Substantia nigra (tissue), 51 donors: ENCODE measurements at places on chromosomes 7 and 10.

GRCh38 chr10:98285416-98285815 lies 17.4 kb upstream of the LOXL4 start:
- no peak for DNase-seq

DNA sequence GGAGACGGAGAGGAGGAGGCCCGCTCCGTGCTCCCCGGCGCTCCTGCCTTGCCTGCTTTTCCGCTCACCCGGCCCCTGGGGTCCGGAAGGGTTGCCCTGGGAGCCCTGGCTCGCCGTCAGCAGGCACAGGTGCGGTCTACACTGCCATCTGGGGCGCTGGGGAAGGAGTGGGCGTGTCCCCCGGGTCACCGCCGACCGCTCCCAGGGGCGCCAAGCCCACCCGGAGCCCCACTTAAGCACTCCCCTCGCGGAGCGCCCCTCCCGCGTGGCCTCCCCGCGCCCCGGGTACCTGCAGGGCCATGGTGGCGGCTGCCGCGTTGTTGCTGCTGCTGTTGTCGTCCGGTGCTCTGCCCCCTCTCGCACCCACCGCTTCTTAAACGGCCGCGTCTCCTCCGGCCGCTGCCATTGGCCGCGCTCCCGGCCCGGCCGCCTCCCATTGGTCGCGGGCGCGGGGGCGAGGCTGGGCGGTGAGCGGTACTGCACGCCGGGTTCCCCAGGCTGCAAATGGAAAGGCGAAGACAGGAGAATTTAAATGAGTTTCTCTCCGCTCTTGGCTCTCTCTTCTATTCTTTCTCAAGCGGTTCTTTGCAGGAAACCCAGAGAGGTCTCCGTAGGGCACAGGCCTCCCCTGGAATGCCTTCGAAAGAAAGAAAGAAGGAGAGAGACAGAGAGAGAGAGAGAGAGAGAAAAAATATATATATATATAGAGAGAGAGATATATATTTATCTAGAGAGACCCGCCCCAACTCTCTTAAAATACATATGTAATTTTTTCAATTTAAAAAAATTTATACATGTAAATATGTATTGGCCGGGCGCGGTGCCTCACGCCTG lies at the start of gene ACBD7:
ACBD7 (minus strand) TSS at position 349 of the 834 bp plus-strand sequence; CDS start at position 301, 48 bp downstream.
- peak; percentile 55 for DNase-seq

DNA sequence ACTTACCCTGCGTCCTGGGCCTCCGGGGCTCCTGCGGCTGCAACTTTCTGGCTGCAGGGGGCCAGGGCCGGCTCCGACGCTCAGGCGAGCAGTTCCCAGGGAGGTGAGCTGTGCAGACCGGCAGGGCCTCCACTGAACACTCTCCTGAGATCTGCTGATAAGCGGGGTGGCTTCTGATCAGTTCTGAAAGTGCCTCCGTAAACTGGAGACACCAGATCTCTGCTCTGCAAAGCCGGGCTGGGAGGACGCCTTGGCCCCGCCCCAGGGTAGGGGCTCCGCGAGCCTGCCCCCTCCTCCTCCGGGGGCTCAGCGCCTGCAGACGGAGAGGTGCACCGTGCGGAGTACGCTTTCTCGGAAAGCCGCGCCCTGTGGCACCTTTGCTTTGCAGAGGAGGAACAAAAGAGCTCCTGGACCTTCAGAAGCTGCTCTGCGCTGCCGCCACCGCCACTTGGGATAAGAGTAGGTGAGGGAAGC lies 141.3 kb upstream of the VKORC1L1 start:
- no peak for DNase-seq

DNA sequence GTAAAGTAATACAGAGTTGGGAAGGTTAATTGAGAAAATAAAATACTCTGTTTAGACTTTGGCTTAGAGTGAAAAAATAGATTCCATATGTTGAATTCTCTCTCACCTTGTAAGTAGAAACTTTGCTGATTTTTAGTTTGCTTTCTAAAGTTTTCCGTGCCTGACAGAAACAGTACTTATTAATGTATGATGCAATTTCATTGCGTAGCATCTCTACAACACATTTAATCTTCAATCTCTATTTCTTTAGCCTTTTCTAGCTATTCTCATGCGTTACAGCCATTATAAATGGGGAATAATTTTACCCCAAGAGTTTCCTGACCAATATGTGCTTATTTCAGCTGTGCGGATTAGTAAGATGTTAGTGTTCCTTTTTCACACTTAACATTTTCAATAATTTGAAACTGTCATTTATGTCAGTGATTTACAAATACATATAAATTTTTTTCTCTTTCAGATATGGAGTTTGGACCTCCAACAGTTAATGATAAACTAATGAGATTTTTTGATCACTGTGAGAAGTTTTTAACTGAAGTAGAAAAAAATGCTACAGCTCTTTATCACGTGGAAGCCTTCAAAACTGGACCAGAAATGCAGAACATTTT lies 3.3 kb downstream of the MINPP1 start:
- DNase-seq: no peak

DNA sequence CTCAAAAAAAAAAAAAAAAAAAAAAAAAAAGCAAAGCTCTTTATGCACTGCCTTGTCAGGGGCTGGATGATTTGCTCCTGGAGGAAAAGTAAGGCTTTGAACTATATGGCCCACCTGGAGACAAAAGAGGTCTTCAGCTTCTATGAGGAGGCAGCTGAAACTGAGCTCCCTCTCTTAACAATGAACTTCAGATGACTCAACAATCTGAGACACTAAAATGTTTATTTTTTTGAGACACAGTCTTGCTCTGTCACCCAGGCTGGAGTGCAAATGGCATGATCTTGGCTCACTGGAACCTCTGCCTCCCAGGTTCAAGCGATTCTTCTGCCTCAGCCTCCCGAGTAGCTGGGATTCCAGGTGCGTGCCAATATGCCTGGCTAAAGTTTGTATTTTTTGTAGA lies 36.7 kb downstream of the RAB19 start:
- DNase-seq: no peak

GRCh38 chr7:99080679-99081078 lies 63.2 kb downstream of the SMURF1 start:
- no peak for DNase-seq

- no peak for DNase-seq
Observed at GRCh38 chr10:89421018-89421476, 6.7 kb downstream of the IFIT5 start.

GRCh38 chr7:94212160-94212559 lies 182.5 kb upstream of the COL1A2 start:
- no peak for DNase-seq

GRCh38 chr10:29895456-29895855 lies 163.9 kb downstream of the JCAD start:
- DNase-seq: no peak

DNA sequence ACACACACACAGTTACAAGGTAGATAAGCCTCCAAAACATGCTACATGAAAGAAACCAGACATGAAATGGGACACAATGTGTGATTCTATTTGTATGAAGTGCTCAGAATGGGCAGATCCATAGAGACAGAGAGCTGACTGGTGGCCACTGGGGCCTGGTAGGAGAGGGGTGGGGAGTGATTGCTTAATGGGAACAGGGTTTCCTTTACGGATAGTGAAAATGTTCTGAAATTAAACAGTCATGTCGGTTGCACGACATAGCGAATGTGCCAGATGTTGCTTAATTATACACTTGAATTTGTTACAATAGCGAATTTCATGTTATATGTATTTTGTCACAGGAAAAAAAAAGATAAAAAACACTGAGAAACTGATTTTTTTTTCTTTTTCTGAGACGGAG lies 122.3 kb downstream of the SPDYE5 start:
- no peak for DNase-seq

GRCh38 chr10:35506741-35507140 lies 98.4 kb upstream of the GJD4 start:
- no peak for DNase-seq

GRCh38 chr7:112665709-112666108 lies 124.5 kb downstream of the TMEM168 start:
- no peak for DNase-seq

- DNase-seq: no peak
Observed at GRCh38 chr10:62456611-62457101, 82.5 kb downstream of the ZNF365 start.

DNA sequence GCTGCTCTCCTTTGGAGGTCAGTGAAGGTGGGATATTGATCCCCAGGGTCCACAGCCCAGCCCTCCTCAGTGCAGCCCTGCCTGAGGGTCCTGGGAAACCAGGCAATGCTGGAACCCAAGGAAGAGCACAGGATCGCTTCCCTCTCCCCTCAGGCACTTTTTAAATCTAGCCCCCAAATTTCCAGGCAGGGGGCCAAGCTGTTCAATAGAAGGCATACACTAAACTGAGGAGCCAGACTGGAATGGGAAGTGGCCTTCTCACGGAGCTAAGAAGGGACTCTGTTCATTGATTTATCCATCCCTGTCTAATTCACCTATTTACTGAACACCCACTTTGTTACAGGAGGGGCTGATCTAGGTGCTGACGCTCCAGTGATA lies 60.3 kb downstream of the GLI3 start:
- no peak for DNase-seq

GRCh38 chr10:112986544-112987190 lies 36.6 kb downstream of the TCF7L2 start:
- no peak for DNase-seq

- DNase-seq: no peak
Observed at GRCh38 chr7:117597755-117598154, 117.9 kb downstream of the CFTR start.

GRCh38 chr7:50994753-50995319 lies 212.1 kb upstream of the GRB10 start:
- no peak for DNase-seq

GRCh38 chr10:16996530-16996964 lies 133.1 kb downstream of the CUBN start:
- DNase-seq: no peak

DNA sequence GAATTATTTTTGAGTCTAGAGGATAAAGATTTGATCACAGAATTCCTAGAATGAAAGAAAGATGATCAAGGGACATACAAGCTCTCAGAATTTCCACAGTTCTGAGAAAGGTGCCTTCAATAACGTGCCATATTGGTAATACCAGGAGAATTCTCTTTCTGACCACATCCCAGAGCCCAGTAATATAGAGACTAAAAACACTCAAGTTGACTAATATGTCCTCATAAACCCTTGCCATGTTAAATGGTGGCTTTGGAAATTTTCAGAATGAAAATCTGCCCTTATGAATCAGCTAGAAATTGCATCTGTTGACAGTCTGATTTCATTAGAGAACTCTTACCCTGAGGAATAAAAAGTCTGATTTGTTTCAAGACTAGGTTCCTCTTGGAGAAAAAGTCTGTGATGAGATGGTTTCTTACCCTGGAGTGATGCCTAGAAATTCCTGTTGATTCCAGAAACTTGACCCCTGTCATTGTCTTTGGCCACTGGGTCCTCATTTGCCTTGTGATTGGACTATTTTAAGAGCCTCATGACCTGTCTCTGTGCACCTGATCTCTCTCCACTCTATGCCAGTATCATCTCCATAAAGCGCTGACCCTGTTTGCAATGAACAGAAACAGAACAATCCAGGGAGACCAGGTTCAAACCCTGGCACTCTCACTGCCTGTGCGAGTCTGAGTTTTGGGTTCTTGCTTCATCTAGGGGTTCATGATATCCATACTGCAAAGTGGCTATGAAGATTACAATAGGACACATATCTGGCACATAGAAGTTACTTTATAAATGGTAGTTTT lies 3.3 kb downstream of the IL2RA start:
- no peak for DNase-seq

DNA sequence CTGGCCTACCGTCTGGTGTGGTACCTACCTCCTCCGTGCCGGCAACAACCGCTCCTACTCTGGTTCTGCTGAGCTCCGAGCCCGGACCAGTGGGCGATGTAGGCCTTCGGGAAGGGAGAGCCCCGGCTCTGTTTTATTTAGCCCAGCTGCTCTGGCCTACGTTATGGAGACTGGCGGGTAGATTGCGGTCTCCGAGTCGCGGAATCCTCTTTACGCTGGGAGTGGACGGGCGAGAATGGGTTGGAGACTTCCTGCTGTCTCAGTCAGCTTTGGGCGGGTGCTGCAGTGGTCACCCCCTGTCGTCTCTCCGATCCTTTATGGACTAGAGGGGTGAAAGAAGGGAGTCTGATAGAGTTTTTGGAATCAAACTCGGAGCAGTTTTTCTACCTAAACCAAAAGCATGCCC lies 406 bp downstream of the CBLL1 start:
- no peak for DNase-seq

- no peak for DNase-seq
Observed at GRCh38 chr10:99733366-99733765, 1.3 kb downstream of the CUTC start.

GRCh38 chr10:86974484-86974883 lies 6.2 kb downstream of the ADIRF start:
- no peak for DNase-seq

DNA sequence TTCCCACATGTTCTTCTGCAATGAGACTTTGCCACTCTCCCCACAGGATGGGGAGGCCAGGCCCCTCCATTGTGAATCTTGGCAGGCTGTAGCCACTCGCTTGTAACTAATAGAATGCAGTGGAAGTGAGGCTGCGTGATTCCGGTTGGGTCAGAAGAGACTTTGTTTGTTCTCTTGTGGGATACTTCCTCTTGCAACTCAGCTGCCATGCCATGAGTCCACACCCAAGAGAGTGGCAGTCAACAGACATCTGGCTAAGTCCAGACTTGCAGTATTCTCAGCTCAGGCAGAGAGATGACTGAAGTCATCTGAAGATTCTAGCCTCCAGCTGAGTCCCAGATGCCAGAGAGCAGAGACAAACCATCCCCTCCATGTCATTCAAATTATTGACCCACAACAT lies 153.4 kb upstream of the GDF10 start:
- DNase-seq: no peak

DNA sequence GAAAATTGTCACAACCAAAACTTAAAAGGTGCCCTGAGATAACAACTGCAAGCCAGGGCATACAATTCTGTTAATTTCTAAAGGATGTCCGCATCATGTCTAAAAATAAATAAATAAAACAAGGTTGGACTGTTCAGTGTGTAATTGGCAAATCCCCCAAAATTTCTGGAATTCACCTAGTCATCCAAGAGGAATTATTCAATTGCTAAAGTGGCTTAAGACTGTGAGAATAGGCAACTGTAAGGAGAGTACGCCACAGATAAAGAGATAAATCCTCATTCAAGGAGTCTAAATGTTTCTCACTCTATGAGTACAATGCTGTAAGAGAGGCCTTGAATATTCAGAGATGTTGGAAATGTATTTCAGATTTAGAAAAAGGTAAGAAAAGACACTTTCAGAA lies 37.2 kb downstream of the PIK3AP1 start:
- DNase-seq: no peak

- no peak for DNase-seq
Observed at GRCh38 chr10:6221971-6222751, 19.4 kb downstream of the PFKFB3 start.

DNA sequence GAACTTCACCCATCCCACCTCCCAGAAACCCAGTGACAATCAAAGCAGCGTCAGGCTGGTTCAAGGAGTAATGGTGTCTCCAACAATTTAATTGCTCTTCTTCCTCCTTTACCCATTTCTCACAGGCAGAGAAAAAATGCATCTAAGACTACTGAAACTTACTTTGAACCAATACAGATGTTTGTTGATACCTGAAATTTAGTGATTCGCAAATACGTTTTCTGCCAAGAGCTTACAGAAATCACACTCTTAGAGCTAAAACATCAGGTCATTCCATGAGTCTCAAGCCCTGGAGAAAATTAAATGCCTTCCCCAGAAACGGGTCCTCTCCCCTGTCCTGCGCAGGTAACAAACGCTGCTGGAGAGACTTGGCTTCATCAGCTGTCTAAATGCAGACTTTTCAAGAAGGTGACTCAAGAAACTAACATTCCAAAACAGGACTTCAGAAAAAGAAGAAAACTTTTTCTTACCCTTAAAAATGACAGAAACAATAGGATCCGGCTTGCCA lies 443 bp downstream of the MYOF start:
- DNase-seq: no peak
